ENCODE measurements at places on chromosomes 12 and 14.

- no peak for DNase-seq
Measured at GRCh38 chr14:47821135-47821534, 145.7 kb upstream of the MDGA2 start.

GRCh38 chr14:53460544-53460943, 307.4 kb upstream of the DDHD1 start:
- DNase-seq = no peak

DNA sequence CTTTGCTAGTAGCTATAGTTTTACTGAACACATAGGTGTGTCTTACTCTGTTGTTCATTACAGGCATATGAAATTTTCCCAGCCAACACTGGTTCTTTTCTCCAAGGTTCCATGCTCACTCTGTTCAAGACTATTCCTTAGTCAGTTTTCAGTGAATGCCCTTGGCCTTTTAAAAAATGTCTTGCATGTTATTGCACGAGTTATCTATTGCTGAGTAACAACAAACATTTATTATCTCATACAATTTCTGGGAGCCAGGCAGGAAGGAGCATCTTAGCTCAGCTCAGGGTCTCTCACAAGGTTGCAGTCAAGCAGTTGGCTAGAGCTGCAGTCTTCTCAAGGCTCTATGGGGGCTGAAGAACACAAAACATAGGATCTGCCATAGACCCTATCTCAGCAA, 223.5 kb downstream of the BTG1 start:
- DNase-seq = no peak

DNA sequence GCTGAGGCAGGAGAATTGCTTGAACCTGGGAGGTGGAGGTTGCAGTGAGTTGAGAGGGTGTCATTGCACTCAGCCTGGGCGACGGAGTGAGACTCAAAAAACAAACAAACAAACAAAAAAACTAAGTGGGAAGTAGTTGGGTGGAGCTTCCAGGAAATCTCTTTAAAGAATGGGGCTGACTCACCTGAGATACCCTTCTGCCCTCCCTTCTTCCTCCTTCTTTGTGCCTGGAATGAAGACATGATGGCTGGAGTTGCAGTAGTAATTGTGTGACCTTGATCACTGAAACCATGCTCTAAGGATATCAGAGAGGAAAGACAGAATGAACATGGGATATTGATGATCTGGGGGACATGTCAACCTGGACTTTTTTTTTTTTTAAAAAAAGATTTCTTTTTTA, 87.6 kb upstream of the MED13L start:
- DNase-seq = peak; percentile 28

GRCh38 chr12:49818241-49818895, 9.8 kb downstream of the NCKAP5L start:
- DNase-seq = no peak

- no peak for DNase-seq
Measured at GRCh38 chr14:65351493-65352194, 60.9 kb upstream of the FUT8 start.

DNA sequence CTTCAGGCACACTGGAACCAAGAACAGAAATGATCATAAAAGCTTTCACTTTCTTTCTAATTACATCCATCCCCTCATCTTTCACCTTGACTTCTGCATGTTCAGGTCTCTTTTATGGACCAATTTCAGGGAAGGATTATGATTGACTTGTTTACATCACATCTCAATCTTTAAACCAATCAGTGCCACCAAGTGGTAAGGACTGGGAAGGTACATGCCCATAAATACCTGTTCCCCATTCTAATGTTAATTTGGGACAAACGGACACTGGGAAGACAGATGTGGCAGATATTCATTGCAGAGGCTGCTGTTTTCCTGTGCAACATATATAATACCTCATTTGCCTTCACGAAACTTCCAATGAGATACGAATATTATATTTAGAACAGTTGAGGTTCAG, 978.1 kb downstream of the GALC start:
- no peak for DNase-seq

DNA sequence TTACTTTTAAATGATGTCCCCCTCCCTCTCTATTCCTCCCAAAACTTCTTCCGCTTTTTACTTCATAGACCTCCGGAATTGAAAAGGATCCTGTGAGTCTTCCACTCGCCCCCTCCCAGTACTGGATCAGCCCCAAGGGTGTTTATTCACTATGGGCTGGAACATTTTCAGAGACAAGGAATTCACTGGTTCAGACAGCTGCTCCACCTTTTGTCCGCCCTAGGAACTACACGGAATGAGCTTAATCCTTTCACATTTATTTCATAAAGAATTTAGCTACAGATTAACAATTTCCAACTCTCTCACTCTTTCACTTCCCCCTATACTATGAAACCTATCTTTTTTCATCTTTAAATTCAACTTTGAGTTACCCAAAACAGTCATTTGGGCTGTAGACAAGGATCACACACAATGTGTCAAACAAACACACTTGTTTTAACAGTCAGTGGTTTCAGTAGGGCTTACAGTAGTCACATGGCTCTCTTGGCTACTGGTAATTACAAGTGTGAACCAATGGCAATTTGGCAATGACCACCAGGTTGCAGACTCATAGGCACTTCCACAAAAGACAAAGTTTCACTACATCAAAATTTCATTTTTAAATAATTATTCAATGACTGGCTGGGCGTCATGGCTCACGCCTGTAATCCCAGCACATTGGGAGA, 20.6 kb downstream of the CNIH1 start:
- peak; percentile 27 for DNase-seq

DNA sequence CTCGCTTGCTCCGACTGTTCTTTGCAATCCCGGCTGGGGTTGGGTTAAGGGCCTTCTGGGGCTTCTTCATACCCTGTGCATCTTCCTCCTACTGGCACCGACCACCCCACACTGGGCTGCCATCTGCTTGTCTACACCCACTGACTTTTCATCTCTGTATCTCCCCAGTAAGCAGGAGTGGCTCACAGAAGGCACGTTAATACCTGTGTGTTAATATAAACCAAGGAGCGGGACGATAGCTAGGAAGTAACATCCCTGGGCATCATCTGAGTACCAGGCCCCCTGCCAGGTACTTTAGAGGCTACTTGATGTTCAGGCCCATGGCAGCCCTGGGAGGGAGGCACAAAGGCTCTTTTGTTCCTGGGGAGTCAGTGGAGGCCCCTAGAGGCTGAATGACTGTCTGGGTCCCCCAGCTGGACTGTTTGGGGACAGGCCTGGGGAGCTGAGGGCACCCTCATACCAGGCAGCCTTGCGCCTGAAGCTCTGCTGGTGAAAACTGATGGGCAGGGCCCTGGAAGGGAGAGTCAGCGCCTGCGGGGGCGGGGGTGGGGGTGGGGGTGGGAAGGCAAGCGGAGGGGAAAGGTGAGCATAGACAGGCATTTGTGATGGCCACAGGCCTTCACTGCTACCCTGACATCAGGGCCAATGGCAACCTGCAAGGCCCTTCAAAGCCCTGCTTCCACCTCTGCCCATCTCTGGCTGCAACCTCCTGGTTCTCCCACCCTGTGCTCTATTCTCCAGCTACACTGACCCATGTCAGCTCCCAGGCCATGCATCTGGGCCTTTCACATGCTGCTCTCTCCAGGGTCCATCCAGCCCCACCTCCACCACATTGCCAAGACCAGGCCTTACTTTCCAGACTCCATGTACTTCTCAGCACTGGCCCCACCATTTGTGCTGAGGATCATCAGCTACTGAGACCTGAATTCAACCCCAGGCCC, 34.2 kb upstream of the DEGS2 start:
- no peak for DNase-seq

Measured in NCI-H2029 treated with DMSO at 0.1 percent for 48 hours (cell line).